Motor neuron (in vitro differentiated cells): ENCODE measurements at places on chromosomes 12 and 14. TPM values are rescaled to one million over a fixed set of nuclear protein-coding genes. Genes with fewer than 3 reads are reported as not detected.

Gene POTEG
- not detected in 2 replicates for total RNA-seq

- no peak for ATAC-seq
These were observed 32.3 kb upstream of the INF2 start for GRCh38 chr14:104657101-104657524.

DNA sequence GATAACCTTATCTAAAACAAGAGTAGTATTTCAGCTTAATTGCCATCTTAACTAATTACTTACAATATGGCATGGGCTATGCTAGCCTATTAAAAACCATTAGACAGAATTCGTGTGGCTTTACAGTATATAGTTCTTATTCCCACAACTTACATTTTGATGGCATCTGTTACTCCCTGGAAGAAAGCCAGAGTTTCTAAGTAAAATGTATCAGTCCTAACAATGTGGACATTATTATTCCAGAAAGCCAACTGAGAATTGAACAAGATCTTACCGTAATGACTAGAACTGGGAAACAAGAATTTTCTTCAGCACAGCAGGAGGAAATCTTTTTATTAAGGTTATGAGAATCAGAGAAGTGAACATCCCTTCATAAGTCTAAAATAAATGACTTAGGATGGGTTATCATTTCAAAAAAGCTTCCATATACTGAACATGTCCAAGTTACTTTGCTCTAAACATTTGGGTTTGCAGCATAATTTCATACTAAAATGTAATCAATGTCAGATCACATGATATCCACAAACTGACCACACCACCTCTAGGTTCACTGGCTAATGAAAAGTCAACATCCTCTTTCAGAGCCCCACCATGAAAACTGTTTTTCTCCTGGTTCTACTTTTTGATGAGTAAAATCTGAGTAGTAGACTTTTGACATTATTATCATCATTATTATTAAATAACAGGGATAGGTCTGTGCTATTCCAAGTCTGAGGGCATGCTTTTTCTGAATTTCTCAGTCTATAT, 179.7 kb downstream of the SSPN start:
- no peak for ATAC-seq

Gene PAPLN
- total RNA-seq = 1.6 and 1.9 TPM in 2 replicates

Gene CISTR
- total RNA-seq = 1.1 and 1.4 TPM in 2 replicates

Gene KRT81
- not detected in 2 replicates for total RNA-seq

DNA sequence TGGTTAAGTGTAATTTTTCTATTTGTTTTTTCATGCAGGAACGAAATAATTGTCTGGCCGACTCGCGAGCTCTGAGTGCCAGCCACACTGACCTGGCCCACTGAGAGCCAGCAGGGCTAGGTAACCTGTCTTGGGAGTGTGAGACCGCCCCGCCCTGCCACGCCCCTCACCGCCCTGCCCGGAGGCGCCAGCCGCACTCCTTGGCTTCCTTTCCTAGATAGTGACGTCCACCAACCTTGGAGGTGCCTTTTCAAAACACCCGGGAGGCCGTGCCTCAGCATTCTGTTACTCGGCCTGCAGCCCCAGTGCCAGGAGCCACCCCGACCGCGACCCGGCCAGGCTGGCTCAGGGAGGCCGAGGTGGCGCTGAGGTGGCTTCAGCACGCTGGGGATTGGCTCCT, 21.7 kb downstream of the XRCC3 start:
- no peak for ATAC-seq

- no peak for ATAC-seq
These were observed 544.5 kb upstream of the ATP2B1 start for GRCh38 chr12:90253136-90253535.

GRCh38 chr14:63454863-63455622, 88.1 kb downstream of the PPP2R5E start:
- ATAC-seq = no peak

- ATAC-seq = no peak
These were observed 120.8 kb downstream of the RALGAPA1 start for GRCh38 chr14:35688126-35688826.

Gene KCNH5
- total RNA-seq = 1.1 TPM in 2 replicates

Gene TAS2R14
- total RNA-seq = 12.9 and 14.0 TPM in 2 replicates

DNA sequence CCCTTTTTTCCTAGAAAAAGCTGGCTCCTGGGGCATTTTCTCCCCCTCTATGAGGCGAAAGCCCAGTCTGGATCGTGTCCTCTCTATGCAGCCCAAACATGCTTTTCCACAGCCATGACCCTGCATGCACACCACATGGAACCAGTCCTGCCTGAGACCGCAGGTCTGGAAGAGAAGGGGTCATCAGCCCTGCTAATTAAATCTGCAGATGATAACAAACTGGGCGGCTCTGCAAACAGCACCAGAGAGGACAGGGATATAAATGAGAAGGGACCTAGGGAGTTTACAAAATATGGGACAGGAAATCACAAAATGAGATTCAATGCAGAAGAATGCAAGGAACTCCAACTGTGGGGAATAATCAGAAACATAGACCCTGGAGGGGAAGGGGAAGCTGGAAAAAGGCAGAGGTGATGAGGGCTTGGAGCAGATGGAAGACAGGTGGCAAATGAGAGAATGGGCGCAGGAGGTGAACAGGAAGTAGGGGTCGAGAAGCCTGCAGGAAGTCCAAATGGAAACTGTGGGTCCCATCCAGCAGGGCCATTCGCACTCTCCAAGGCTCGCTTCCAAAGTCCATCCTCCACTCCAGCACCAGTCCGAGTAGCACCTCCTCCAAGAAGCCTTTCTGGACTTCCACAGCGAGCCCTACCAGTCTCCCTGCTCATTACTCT, 76.3 kb downstream of the ANO2 start:
- no peak for ATAC-seq

DNA sequence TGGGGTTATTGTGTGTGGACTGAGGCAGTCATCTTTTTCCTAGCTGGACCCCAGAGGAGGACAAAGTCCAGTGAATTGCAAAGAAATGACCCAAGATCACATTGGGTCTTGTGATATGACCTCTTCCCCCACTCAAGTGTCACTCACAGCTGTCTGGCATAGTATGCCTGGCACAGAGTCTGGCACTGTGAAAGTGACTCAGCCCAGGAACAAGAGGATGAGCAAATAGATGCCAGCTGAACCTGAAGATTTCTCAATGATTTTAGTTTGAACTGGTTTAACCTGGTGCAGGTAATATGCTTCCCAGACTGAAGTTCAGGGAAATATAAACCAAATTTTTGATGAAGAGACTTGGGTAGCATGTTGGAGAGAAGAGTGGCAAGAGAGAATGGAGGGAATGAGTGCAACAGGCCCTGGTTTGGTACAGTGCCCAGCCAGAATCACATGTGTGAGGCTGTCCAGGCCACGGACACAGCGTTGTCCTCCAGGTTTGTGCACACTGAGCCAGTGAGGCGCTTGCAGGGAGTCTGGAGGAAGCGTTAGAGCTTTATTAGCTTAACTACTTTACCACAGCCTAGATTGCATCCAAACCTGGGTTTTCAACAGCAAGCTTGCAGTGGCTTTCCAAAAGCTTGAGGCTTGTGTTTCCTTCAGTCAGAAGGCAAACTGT, 332.9 kb downstream of the NUAK1 start:
- ATAC-seq = no peak

GRCh38 chr14:72291908-72292688, 359.9 kb downstream of the RGS6 start:
- ATAC-seq = peak; percentile 89

- no peak for ATAC-seq
These were observed 28.4 kb downstream of the SLC6A12 start for GRCh38 chr12:185576-185955.

- no peak for ATAC-seq
These were observed 48.8 kb upstream of the ESRRB start for GRCh38 chr14:76326918-76327689.

DNA sequence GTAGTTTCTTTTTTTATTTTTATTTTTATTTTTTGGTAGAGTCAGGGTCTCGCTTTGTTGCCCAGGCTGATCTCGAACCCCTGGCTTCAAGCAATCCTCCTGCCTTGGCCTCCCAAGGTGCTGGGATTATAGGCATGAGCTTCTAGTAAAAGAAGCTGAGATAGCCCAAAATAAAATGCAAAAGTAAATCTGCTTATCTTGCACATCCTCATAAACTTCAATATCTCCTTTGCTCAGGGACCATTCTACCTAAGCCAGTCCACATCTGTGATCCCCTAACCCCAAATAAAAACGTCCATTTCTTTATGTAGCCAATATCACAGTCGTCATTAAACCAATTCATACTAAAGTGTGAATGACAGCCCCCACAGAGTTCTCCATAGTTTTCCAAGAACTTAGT, 36.3 kb downstream of the ATF7 start:
- no peak for ATAC-seq

Gene PMCH
- not detected in 2 replicates for total RNA-seq

DNA sequence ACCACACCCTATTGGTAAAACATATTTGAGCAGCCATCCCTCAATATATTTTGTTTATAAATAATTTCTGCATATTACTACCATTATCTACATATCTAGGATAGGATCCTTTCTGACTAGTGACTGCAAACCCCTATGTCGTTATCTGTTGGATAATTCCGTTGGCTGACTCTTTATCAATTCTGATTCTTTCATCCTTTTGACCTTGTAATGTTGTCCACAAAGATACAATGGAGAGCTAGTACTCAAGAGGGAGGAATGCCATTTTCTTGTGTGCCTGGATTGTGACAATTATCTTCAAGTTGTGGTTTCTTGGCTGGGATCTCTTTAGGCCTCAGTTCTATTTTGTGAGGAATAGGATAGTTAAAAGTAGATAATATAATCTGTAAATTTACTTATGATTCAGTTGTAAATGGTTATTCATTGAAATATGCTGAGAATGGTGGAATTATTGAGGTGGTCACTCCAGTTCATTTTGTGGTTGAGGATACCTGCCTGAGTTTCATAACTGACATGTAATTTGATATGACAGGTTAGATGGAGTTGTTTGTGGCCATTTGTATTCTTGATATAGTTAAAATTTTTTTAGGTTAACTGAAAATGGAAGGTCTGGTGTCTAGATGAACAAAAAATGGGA, 10.1 kb downstream of the CHST11 start:
- ATAC-seq = no peak

- ATAC-seq = no peak
These were observed 133.9 kb upstream of the RAP1B start for GRCh38 chr12:68476794-68477193.

DNA sequence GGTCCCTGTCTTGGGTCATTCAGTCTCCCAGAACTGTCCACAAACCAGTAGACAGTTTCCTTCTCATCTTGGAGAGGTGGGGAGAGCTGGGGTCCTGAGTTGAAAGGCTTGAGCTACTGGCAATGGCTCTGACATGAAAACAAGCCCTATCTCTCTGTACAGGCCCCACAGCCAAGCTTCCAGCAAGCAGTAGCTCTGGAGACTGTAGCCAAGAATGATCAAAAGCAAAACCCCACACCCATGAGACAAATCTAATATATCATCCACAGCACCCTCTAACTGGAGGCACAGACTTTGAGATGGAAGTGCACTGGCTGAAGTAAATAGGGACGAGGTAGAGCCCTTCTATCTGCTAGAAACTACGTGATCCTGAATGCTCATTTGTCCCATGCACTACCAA, 40.9 kb downstream of the RERG start:
- ATAC-seq = no peak

DNA sequence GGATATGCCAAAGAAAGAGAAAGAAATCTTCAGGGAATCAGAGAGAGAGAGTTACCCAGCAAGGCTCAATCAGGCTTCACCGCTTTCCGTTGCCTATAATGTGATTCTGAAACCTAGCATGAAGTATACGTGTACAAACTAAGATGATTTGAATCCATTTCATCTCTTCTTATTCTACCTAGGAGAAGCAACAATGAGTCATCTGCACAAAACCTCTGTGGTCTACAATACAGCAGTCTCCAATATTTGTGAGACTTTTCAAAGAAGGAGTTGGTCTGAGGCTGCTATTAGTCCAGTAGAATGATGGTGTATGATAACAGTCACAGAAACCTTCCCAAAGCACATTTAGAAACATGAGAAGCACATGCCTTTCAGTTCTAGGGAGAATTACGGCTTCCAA, 141.9 kb downstream of the C12orf42 start:
- no peak for ATAC-seq

Gene SERPINA9
- total RNA-seq = 0.44 and 1.3 TPM in 2 replicates

- ATAC-seq = no peak
These were observed 18.8 kb upstream of the PRKAG1 start for GRCh38 chr12:49037111-49037946.
